Endothelial cell of umbilical vein (primary cell): ENCODE measurements at places on chromosomes 1 and 21.
A peak's percentile ranks its signal among the peaks of the same experiment; 100 is the strongest.

GRCh38 chr1:104702731-104703130 is 953.0 kb downstream of the AMY1C start:
- no peaks in the 10 kb centered on the region for H3K4me1 ChIP-seq
- H3K27ac ChIP-seq: no peak overlapping the region

DNA sequence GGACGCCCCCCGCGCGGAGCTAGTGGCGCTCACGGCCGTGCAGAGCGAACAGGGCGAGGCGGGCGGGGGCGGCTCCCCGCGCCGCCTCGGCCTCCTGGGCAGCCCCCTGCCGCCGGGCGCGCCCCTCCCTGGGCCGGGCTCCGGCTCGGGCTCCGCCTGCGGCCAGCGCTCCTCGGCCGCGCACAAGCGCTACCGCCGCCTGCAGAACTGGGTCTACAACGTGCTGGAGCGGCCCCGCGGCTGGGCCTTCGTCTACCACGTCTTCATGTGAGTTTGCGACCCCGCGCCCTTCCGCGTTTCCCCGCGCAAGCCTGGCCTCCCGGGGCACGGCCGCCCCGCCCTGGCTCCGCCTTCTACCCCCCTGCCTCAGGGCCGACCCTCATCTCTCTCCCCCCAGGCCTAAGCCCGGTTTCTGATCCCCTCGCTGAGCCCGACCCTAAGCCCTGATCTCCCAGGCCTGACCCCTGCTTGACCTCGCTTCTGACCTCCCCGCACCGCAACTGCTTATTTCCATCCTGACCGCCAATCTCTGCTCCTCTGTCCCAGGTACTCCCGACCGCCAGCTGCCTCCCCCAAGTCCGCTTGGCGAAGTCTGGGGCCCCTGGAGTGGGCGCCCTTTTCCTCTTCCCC is 669 bp downstream of the KCNQ4 start:
- H3K4me1 ChIP-seq: no peaks in the 10 kb centered on the region
- H3K36me3 ChIP-seq: no peaks in the 10 kb centered on the region
- H3K27ac ChIP-seq: no peak overlapping the region
- DNase-seq: no peak
- no peak overlapping the region for H3K4me3 ChIP-seq

GRCh38 chr1:239811211-239811885 is 280.3 kb upstream of the FMN2 start:
- no peak overlapping the region for H3K4me3 ChIP-seq
- no peak overlapping the region for H3K27ac ChIP-seq
- no peak for DNase-seq
- no peaks in the 10 kb centered on the region for H3K36me3 ChIP-seq
- no peaks in the 10 kb centered on the region for H3K4me1 ChIP-seq

- no peak overlapping the region for H3K27ac ChIP-seq
- H3K4me3 ChIP-seq: no peak overlapping the region
- no peaks in the 10 kb centered on the region for H3K27me3 ChIP-seq
- peaks cover 7% of the 10 kb centered on the region for H3K36me3 ChIP-seq
Observed at GRCh38 chr1:161915051-161915503, 108.6 kb downstream of the OLFML2B start.

GRCh38 chr1:68213843-68214242 is 18.5 kb downstream of the WLS start:
- H3K27me3 ChIP-seq: no peaks in the 10 kb centered on the region
- H3K4me3 ChIP-seq: no peak overlapping the region
- peak; percentile 64 for DNase-seq
- H3K27ac ChIP-seq: no peak overlapping the region

- H3K36me3 ChIP-seq: no peaks in the 10 kb centered on the region
- no peaks in the 10 kb centered on the region for H3K27me3 ChIP-seq
- peaks cover 40% of the 10 kb centered on the region for H3K4me1 ChIP-seq
- no peak overlapping the region for H3K4me3 ChIP-seq
- no peak overlapping the region for H3K27ac ChIP-seq
Observed at GRCh38 chr1:60279798-60280197, 206.2 kb upstream of the C1orf87 start.

GRCh38 chr1:60470246-60470645 is 396.7 kb upstream of the C1orf87 start:
- H3K36me3 ChIP-seq: no peaks in the 10 kb centered on the region
- H3K4me3 ChIP-seq: no peak overlapping the region
- DNase-seq: peak; percentile 66
- peaks cover 27% of the 10 kb centered on the region for H3K4me1 ChIP-seq

DNA sequence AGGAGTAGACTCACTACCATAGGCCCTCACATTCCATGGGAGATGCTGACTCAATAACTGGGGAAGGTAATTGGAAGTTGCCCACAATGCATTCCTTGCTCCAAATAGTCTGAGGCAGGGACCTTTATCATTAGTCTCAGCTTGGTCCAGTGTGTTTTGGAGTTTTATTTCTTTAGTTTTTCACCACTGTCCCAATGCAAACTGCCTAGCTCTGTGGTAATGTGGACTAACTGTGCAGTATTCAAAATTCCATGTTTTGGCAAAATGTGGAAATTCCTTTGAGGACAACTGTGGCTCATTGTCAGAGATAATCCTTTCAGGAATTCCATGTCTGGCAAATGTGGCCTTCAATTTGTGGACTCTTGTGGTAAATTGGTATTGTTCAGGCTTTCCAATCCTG is 78.1 kb upstream of the PAPPA2 start:
- H3K27me3 ChIP-seq: no peaks in the 10 kb centered on the region
- no peak overlapping the region for H3K4me3 ChIP-seq
- DNase-seq: no peak
- no peak overlapping the region for H3K27ac ChIP-seq
- no peaks in the 10 kb centered on the region for H3K4me1 ChIP-seq

- peaks cover 5% of the 10 kb centered on the region for H3K36me3 ChIP-seq
- no peaks in the 10 kb centered on the region for H3K27me3 ChIP-seq
- H3K27ac ChIP-seq: no peak overlapping the region
- DNase-seq: no peak
- H3K4me1 ChIP-seq: no peaks in the 10 kb centered on the region
- H3K4me3 ChIP-seq: no peak overlapping the region
Observed at GRCh38 chr21:32309906-32310460, 11.3 kb downstream of the MRAP start.

GRCh38 chr1:67821263-67821662 is 12.0 kb downstream of the GNG12 start:
- H3K27me3 ChIP-seq: no peaks in the 10 kb centered on the region
- DNase-seq: no peak
- H3K27ac ChIP-seq: no peak overlapping the region
- no peaks in the 10 kb centered on the region for H3K36me3 ChIP-seq
- H3K4me3 ChIP-seq: no peak overlapping the region

GRCh38 chr1:73659136-73659535 is 538.8 kb downstream of the LRRIQ3 start:
- H3K36me3 ChIP-seq: no peaks in the 10 kb centered on the region
- no peaks in the 10 kb centered on the region for H3K27me3 ChIP-seq
- H3K4me3 ChIP-seq: no peak overlapping the region
- no peak for DNase-seq

- H3K36me3 ChIP-seq: peaks cover 49% of the 10 kb centered on the region
- no peak overlapping the region for H3K4me3 ChIP-seq
- H3K4me1 ChIP-seq: peaks cover 57% of the 10 kb centered on the region
Observed at GRCh38 chr1:21262293-21263051, 27.8 kb downstream of the ECE1 start.
